ENCODE measurements at places on chromosomes 6 and 20.

- no peak for DNase-seq
These were observed 199.7 kb upstream of the SIM1 start for GRCh38 chr6:100664274-100665040.

DNA sequence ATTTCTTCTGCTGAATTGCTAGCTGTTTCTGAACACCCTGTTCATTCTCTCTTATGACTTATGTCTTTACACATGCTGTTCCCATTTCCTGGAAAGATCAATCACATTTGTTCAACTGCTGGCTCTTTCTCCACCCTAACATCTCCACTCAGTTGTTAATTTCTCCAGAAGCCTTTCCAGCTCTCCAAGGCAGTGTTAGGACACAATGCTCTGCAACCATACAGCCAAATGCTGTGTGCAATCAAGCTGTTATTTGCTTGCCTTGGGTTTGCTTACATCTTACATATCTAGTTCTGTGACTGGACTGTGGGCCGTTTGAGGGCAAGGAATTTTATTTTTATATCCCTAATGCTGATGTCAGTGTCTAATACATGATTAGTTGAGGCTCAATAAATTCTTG lies 24.2 kb upstream of the CITED2 start:
- DNase-seq, result no peak

GRCh38 chr20:46021361-46022359 lies 7.4 kb upstream of the SLC12A5 start:
- peak; percentile 38 for DNase-seq

DNA sequence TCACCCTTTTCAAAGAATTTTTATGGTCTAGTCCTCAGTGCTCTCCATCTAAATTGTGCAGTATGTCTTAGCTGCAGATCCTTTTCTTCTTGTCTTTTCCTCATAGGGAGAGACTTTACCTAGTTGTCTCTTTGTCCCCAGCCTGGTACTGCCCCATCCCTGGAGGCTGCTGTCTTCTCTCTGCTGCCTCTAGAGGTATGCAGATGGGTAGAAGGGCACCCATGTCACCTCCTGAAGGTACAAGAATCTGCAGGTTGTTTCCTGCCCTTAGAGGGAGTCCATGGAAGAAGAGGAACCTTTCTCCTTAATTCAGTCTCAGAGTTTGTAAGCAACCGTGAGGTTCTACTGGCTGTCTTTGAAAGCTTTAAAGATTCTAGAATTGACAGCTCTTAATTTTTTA lies 39.1 kb downstream of the MCM8 start:
- no peak for DNase-seq

GRCh38 chr20:53642196-53643030 lies 48.8 kb upstream of the ZNF217 start:
- peak; percentile 34 for DNase-seq

DNA sequence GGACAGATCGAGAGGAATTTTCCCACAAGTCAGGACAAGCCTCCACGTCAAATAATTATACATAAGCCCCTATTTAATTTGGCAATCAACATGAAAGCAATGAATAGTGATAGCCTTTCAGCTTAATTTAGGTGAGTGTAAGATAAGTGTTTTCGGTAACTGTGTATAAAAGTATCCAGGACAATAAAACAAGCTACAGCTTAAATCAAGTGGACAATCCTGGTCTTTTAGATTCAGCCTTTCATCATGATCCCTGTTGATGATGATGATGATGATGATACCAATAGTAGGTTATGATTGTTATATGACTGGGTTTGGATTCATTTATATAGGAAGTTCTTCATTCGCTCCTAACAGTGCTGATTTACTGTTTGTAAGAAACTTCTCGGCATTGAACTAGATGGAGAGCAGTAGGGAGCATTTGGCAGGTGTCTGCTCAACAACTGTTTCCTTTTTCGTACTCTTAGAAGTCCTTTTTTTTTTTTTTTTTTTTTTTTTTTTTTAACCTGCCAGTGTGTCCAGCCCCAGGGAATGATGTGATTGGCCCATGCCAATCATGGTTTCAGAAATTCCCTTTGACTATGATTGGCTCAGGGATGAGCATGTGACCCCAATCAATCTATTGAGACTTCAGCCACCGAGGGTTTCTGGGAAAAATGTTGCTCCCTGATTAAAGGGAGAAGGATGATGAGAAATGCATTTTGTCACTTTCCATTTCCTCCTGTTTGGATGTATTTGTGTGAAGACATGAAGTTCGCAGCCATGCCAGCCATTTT lies 11.3 kb upstream of the RNF182 start:
- no peak for DNase-seq

DNA sequence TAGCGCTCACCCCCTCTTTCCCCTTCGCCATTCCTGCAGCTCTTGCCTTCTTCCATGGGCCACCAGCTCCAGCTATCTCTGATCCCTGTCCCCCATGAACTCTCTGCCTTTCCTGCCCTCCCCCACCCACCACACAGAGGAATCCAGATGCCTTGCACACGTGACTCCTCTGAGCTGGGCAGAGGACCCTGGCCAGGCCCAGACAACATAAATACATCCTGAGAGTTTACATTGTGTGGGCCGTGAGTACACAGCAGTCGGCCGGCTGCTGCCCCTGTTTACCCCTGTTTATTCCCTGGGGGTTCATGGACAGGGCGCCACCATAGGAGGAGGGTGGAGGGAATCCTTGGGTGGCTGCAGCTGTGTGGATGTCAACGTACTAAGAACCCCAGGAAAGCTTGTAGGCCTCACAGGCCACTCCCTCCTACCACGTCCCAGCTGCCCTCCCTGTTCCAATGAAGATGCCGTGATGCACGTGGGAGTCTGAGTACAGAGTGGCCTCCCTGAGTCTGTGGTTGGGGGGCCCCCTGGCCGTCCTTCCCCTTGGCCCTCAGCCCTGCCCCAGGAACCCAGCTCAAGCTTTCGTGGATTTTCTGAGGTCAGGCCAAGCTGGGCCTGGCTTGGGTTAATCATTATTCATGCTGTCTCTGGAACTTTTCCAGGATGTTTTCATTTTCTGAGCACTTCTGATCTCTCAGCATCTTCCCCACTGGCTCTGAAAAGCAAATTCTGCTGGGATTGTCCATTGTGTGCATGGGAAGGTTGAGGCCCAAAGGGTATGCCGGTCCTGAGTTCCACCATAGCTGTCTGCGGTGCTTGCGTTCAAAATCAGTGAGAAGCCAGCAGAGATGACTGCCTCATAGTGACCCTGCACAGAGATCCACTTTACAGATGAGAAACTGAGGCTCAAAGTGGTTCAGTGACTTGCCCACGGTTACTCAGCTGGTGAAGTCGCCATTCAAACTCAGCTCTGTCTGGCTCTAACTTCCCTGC lies 136.3 kb downstream of the MRPL14 start:
- no peak for DNase-seq

- peak; percentile 56 for DNase-seq
These were observed 1.5 kb downstream of the ZNFX1 start for GRCh38 chr20:49276161-49276960.

DNA sequence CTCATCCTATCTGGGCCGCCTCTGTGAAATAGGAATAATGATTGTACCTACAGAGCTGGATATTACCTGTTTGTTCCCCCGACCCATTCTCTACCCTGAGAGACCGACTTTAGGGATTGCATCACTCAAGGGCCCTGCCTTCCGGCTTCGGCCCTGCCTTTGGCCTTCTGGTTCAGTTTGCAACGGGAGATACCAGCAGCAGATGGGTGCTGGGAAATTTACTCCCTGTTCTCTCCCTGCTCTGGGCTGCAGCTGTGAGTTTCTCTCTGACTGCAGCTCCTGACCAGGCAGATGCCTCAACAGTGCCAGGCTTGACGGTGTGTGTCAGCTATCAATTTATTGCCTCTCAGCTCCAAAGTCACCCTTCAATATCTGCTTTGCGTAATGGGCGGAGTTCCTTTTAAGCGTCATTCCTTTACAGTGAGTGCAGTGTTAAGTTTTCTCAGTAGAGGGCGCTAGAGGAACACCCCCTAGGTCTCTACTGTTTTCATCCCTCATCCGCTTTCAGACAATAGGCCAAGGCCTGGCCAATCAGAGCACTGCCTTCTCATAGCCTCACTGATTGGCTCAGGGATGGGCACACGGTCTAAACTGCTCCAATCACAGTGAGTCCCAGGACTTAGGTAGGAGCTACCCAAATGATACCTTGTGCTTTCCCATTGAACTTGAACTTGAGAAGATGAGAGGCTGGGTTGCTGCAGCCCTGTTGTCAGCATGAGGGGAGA lies 30.0 kb downstream of the KCNG1 start:
- no peak for DNase-seq

DNA sequence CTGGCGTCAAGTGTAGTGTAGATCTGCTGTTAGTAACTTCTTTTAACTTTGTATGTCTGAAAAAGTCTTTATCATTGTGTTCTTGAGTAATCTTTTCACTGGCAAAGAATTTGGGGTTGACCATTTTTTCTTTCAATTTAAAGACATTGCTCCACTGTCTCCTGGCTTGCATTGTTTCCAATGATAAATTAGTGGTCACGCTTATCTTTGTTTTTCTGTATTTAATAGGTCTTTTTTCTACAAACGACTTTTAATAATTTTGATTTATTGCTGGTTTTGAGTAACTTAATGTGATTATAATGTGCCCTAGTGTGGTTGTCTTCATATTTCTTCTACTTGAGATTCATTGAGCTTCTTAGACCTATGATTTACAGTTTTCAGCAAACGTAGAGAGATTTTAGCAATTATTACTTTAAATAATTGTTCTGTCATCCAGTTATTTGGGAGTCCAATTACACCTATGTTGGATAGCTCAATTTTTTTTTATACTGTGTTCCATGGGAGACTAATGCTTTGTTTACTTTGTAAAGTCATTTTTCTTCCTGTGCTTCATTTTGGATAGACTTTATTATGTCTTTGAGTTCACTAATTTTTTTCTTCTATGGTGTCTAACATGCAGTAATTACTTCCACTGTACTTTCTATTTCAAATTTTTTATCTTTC lies 38.3 kb upstream of the HEY2 start:
- no peak for DNase-seq

DNA sequence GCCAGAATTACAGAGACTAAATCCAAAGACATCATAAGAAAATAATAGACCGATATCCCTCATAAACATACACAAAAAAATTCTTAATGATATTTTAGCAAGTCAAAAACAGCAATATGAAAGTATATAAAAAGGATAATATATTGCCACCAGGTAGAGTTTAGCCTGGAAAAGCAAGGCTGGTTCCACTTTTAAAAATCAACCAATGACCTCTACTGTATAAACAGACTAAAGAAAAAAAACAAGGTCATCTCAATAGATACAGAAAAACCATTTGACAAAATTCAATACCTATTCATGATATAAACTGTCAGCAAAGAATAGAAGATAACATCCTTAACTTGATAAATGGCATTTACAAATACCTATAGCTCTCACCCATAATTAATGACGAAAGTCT lies 9.7 kb downstream of the SERINC1 start:
- no peak for DNase-seq

GRCh38 chr20:13286052-13286451 lies 65.0 kb downstream of the ISM1 start:
- no peak for DNase-seq

DNA sequence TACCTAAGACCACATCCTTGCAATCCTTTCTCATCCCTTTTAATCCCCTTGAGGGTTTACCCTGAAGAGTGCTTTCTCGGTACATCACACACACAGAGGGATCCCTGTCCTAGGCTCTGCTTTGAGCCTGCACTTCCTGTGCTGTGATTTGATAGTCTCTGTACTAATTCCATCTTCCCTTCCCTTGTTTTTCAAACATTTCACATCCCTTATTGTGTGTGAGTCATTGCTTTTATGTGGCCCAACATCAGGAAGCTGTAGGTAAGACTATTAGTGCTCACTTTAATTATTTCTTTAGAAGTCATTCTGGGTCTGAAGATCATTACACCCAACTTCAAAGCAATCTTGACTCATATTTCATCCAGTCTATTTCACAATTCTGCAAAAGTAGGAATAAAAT lies 57.2 kb upstream of the ANKEF1 start:
- DNase-seq, result no peak

DNA sequence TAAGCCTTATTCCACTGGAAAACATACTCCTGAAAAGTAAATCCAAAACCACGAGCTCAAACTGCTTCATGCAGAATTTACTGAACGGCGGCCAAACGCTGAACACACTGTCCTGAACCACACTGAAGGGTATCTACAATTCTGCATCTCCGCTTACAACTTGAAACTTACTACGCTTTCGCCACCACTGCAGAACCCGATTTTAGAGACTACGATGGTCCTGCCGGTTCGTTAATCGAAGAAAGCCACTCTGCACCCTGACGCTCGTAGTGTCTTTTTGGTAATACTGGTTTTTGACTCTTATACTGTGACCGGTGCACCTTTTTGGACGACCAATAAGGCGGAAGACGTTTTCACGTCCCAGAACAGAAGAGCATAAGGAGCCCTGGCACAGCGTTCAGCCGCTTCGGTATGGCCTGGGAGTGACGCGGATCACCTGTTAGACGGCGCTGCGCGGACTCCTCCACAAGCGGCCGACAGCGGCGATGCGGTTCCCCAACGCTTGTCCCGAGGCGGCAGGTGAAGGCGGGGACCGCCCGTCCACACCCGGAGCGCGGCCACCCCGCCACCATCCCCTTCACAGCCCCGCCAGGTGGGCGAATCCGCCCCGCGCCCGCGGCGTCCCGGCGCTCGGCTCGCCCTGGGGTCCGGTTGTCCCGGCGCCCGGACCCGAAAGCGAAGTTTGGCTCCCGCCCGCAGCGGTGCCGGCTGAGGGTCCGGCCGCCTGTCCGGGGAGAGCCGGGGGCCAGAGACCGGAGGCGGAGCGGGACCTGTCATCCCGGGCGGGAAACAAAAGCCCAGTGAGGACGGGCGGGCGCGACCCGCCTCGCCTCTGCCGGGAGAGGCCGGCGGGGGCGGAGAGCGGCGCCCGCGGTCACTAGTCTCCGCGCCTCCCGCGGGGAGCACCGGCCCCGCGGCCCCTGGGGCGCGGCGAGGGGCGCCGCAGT lies 784 bp downstream of the FKBP5 start:
- peak; percentile 55 for DNase-seq

DNA sequence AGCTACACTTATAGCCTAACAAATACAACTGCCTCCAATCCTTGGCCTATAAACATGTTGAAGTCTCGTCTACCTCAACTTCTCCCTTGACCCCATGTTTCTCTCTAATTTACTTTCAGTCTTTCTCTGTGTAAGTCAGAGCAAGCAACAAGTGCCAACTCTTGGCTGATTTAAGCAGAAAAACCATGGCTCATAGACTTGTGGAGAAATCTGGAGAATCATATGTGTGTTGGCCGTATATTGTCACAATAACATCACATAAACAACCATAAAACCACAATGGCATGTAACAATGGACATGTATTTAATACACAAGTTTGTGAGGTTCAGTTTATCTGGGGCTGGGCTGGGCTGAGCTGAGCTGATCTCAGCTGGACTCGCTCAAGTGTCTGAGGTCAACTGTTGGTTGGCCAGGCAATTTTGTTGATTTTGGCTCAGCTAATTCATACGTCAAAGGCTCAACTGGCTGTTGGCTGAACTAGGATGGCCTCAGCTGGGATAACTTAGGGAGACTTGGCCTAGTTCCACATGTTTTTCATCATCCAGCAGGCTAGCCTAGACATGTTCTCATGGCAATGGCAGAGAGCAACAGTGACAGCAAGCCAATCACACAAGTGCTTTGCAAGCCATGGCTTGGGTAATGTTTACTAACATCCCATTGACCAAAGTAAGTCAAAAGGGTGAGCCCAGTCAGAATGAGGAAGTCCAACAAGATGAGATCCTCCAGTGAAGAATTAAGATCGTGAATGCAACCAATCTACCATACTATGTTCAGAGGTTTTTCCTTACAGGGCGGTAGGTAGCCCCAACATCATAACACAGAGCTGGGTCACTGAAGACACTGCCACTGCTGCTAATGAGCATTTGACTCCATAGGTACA lies 12.9 kb upstream of the TBC1D22B start:
- no peak for DNase-seq

GRCh38 chr6:15948930-15949900 lies 179.7 kb upstream of the MYLIP start:
- no peak for DNase-seq

- DNase-seq, result no peak
These were observed 25.1 kb upstream of the UTRN start for GRCh38 chr6:144259986-144260385.

All from activated CD8-positive, alpha-beta memory T cell treated with anti-CD3 and anti-CD28 coated beads, Interleukin-2, amount 50 U/mL, for 4 hours (primary cell).